GM13976 (cell line): ENCODE measurements at places on chromosomes 4 and X.
A peak's percentile ranks its signal among the peaks of the same experiment; 100 is the strongest.

- no peak for DNase-seq
Observed at GRCh38 chr4:159977907-159978617, 875.2 kb downstream of the RAPGEF2 start.

- no peak for DNase-seq
Observed at GRCh38 chrX:15607067-15607466, 6.3 kb upstream of the ACE2 start.

- DNase-seq = no peak
Observed at GRCh38 chr4:39497909-39498726, 29.1 kb downstream of the UGDH start.

GRCh38 chrX:39112143-39112542 is 310.9 kb downstream of the MID1IP1 start:
- no peak for DNase-seq

GRCh38 chr4:14169460-14169859 is 541.9 kb upstream of the BOD1L1 start:
- DNase-seq = no peak

- peak; percentile 39 for DNase-seq
Observed at GRCh38 chr4:78058591-78059523, 1.7 kb downstream of the FRAS1 start.

DNA sequence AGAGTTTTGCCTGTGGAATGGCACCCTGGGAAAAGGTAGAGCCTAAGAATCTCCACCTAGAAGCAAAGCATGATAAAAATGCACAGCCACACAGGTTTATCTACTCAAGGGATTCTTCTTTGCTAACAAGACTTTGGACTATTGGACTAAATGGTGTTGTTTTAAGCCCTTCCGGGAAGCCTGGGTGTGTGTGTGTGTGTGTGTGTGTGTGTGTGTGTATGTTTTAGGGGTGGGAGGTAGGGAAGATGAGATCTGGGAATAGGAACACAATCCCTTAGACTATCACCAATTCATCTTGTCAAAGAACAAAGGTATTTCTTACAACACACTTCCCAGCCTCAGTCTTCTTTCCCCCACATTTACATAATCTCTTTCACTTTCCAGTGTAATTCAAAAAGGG is 327.5 kb upstream of the FGF16 start:
- DNase-seq = no peak

DNA sequence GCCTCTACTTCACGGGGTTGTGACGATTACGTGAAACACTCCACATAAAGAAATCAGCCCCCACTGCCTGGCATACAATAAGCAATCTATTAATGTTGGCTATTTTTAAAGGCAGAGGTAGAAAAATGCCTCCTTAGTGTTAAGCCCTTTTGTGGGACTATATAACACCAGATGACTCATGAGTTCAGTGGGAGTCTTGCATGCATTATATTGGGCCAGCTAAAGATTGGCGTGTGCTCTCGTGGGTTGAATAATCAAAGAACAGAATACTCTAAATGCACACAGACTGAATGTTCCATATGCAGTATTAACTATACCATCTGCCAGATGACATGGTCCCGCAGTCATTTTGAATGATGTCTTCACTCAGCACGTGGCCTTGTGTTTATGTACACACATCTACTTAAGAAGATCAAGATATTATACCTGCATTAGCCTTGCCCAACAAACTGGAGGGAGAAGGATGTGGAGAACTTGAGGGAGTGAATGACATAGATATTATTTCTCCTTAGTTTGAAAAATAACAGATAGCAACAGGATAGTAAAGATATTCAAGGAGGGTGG is 85.0 kb upstream of the MYOZ2 start:
- DNase-seq = no peak

- peak; percentile 66 for DNase-seq
Observed at GRCh38 chr4:25925486-25926201, 11.6 kb downstream of the SMIM20 start.

DNA sequence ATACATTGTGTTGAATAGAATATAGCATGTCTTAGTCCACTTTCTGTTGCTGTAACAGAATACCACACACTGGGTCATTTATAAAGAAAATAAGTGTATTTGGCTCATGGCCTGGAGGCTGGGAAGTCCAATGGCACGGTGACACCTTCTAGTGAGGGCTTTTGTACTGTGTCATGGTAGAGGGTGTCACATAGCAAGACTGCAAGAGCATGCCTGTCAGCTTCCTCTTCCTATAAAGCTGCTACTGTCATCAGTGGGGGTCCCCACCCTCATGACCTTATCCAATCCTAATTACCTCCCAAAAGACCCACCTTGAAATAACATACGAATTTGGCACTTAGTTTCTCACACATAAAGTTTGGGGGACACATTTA is 193.2 kb downstream of the PTTG2 start:
- no peak for DNase-seq

DNA sequence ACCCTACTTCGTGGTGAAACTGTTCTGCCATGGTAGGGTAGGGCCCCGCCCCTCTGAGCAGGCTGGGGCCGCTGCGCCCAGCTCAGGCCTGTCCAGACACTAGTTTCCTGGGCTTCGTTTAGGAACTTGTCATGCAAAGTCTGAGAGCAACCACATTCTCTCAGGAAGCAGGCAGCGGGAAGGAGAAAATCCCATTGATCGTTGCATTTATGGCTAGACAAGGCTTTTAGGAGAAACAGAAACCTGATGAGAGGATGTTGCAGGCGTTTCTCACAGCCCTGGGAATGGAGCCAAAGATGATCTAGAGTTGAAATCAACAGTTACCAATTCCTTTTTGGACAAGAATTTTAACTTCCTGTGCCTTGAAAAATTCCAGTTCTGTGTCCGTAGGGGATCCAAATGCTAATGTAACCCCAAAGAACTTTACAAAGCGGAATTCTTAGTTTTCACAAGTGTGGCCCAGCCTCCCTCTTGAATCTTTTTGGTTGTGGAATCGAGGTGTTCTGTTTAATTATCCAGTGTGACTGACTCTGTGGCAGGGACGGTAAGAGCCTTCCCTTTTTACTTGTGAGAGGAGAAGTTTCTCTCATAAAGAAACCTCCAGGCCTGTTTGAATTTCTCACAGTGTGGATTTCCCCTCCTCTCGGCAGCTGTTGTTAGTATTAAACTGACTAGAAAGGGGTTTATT is 4.5 kb upstream of the CXCL9 start:
- DNase-seq = peak; percentile 76

- DNase-seq = no peak
Observed at GRCh38 chrX:148457279-148457678, 43.1 kb upstream of the AFF2 start.

DNA sequence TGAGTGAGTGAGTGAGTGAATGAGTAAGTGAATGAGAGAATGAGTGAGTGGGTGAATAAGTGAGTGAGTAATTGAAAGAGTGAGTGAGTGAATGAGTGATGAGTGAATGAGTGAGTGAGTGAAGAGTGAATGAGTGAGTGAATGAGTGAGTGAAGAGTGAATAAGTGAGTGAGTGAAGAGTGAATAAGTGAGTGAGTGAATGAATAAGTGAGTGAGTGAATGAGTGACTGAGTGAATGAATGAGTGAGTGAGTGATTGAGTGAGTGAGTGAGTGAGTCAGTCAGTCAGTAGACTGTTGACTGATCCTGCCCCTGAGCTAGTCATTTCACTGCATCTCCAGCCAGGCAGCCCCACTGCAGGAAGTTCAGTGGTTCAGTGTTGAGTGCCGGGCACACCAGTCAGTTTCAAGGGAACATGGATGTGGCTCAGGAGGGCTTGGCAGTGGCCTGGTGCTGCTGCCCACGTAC is 228.4 kb upstream of the PSAPL1 start:
- DNase-seq = no peak

DNA sequence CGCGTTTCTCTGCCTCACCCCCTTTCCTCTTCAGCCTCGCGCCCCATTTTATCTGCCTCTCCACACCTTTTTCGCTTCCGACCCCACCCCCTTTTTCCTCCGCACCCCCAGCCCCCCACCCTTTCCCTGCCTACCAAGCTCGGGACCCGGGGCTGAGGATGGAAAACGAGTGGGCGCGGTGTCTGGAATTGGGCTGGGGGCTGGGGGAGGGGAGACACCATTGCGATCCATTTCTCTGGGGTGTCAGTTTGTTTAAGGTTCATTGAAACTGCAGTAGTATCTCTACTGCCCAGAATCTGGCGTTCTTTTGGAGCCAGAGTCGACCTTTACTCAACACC is 707 bp downstream of the SLC9A6 start:
- DNase-seq = no peak

DNA sequence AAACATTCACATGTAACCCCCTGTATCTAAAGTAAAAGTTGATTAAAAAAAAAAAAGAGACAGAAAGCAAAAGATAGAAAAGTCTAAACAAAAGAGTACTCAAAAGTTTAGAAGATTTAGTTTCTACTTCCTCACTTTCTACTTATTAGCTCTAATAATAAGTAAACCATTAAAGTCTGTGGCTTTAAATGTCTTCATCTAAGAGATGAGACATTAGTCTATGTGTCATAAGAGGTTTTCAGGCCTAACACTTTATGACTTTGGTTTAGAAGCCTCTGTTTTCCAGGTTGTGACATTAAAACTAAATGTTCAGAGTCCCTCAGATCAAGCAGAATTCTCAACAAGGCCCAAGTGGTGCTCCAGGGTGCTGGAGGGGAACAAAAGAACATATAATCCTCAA is 42.2 kb upstream of the GUCY1A1 start:
- DNase-seq = no peak

DNA sequence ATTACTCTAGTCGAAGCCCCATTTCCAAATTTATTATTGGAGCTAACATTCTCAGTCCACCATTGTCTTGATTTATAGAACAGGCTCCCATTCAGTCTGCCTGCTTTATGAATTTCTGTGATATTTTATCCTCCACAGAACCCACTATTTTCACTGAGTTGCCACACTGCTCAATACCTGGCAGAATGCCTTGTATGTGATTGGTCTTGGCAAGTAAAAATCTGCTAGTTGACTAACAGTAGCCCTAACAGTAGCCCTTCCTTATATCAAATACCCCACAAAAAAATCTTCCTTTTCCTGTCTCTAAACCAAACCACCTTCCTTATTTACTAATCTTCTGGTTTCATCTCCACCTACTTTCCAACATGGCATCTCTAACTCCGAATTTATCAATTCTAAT is 82.6 kb downstream of the CHM start:
- DNase-seq = no peak

DNA sequence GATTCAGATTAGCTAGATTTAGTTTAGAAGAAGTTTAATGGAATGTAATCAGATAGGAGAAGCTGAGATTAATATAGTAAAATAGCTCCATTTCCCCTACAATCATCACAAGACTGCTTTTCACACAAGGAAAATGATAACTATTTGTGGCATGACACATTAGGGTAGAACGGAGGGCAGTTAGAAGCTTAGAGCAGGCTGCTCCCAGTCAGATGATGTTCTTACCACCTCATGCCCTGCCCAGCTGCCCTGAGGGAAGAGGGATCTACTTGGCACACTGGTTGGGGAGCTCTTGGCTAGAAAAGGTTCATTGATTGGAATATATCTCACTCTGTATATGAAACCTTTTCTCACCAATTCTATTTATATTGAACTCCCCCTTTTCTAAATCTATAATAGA is 180.7 kb upstream of the IL15 start:
- DNase-seq = no peak

GRCh38 chr4:26424153-26424552 is 66.1 kb downstream of the CCKAR start:
- DNase-seq = no peak

- peak; percentile 87 for DNase-seq
Observed at GRCh38 chrX:155216179-155216939, at the start of gene VBP1. Gene VBP1 (plus strand): TSS chrX:155216460. CDS start chrX:155216483, 23 bp downstream.

GRCh38 chrX:1591863-1592469 is 562 bp downstream of the AKAP17A start:
- DNase-seq = peak; percentile 45

DNA sequence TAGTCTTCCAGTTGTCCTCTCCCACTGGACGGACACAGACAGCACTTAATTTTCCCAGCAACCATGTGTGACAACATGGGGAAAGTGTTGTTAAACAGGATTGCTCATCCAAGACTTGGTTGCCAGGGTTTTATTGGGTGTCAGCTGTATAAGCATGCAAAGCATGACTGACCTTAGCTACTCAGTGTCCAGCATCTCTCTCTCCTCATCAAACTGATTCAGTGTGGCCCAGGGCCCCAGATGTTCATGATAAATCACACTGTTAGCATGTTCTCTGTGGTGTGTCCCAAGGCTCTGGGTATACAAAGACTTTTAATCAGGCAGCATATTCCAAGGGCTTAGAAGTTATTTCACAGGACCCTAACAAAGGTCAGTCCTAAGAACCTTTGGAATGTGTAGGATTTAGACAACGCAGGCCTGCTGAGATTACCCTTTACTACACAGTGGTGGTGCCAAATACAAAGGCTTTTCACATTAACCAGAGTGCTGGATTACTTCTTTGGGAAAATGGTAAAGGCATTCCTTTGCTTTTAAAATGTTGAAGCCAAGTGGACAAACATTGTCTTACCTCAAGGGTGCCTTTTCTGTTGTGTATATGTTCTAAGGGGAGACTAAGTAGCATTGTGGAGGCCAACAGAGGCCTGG is 213.3 kb downstream of the GLUD2 start:
- no peak for DNase-seq

DNA sequence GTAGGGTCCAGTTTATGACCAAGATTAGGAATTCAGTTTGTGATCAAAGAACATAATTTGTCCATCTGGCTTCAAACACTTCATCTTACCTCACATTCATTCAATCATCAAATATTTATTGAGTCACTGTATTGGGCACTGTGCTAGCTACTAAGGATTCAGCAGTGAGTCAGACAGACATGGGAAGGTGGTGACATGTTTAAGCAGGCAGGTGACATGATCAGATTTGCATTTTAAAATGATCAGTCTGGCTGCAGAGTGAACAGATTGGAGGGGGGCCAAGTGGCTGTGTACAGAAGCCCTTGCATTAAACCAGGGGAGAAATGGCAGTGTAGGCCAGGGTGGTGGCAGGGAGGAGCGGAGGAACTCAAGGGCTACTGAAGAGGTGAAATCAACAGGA is 25.1 kb upstream of the APLN start:
- DNase-seq = no peak

DNA sequence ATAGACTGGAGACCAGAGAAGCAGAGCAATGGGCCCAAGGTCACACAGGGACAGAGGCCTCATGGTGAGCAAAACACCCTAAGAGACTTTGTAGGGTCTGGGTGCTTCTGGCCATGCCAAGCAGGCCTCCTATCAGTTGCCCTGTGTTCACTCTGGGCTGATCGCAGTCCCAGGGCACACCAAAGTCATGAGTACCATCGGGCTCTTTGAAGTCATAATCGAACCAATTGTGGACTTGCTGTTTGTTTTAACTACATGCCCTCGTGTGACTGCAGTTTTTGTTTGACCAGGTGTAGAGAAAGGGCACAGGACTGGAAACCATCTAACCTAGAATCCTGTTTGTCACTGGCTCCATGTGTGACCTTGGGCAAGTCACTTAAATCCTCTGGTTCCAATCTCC is 172.5 kb upstream of the CPEB2 start:
- DNase-seq = no peak

GRCh38 chrX:100687128-100687527 is 43.1 kb downstream of the SRPX2 start:
- no peak for DNase-seq

GRCh38 chrX:41781500-41781899 is 57.5 kb downstream of the GPR82 start:
- DNase-seq = peak; percentile 49
